ENCODE measurements at places on chromosomes 1 and 21.

GRCh38 chr1:207645635-207646081, 725 bp downstream of the CR1L start:
- DNase-seq: no peak

- DNase-seq: no peak
Measured at GRCh38 chr1:20484519-20485462, 1.2 kb downstream of the CAMK2N1 start.

DNA sequence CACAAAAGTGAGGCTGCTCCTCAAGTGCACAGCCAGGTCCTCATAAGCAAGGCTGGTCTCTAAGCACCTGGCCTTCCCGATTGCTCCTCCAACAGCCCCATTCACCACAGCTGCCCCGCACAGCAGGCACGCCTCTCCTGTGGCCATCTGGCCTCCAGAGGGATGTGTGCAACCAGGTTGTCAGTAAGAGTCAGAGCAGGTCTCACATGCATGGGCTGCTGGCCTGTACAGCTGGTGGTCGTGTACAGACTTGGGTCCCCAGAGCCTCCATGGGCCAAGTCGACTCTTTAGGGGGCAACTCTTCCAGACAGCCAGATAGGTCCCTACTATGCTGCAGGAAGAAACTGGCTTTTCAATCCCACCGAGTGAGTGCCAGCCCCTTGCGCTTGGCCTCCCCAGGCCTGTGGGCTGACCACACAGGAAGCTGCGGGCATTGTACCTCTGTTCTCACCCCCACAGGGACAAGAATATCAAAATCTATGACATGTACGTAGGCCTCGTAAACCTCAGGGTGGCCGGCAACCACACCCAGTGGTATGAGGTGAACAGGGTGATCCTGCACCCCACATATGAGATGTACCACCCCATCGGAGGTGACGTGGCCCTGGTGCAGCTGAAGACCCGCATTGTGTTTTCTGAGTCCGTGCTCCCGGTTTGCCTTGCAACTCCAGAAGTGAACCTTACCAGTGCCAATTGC, 1.4 kb downstream of the PRSS38 start:
- no peak for DNase-seq

- DNase-seq: peak; percentile 38
Measured at GRCh38 chr1:180503280-180503862, 994 bp upstream of the ACBD6 start.

- DNase-seq: no peak
Measured at GRCh38 chr1:217012659-217013058, 289.4 kb upstream of the ESRRG start.

DNA sequence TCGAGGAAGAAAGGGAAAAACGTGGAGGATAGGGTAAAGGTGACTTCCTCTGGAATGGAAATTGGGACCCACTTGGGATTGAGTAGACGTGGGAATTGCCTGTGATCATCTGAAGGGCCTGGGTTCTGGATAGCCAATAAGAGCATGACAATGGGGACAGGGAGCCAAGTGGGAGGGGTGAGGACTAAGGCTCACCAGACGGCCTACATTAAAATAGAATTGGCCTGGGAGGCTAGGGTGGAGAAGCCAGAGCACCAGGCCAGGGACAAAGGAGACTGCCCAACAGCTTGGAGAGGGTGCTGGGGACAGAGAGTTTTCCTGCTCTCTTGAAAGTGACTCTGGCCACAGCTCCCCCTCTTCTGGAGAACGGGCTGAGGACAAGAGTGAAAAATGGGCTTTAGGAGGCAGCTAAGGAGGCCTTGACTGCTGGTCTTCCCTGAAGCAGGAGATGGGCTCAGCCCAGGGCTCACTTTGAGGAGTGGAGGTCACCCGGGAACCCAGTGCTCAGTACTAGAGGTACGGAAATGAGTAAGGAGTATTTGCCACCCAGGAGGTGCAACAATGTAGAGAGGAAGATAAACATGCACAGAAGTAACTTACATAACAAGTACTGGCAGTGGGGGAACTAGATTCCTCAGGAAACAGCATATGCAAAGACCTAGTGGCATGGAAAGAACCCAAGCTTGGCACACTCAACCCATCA, 18.8 kb downstream of the INKA2 start:
- DNase-seq: no peak

- DNase-seq: no peak
Measured at GRCh38 chr21:35222541-35222941, 173.4 kb upstream of the RUNX1 start.

DNA sequence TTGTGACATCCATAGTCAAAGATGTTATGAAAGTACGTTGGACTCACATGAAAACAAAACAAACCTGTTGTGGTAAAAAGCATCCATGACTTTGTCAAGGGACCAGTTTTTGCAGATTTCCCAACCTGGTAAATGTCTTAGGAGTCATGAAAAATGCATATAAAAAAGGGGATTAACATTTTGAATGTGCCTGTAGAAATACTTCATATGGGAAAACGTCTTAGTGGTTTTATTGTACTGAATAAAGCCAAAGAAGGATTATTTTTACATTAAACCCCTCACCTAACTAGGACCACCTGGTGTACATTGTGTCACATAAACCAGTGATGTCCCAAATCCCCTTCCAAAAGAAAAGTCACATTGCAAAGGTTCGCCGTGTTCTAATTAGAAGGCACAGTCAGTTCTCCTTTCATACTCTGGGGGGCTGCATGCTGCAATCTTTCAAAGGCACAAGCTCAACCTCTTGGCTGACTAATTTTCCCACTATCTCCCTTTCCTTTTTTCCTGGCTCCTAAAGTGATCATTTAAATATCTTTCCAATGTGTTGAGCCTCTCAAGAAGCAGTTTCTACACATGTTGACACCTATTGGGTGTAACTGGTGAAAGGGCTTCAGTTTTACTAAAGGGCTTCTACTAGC, 119.8 kb upstream of the SPAG17 start:
- DNase-seq: no peak

GRCh38 chr21:44618504-44618903, 6.6 kb downstream of the KRTAP10-8 start:
- DNase-seq: peak; percentile 14

DNA sequence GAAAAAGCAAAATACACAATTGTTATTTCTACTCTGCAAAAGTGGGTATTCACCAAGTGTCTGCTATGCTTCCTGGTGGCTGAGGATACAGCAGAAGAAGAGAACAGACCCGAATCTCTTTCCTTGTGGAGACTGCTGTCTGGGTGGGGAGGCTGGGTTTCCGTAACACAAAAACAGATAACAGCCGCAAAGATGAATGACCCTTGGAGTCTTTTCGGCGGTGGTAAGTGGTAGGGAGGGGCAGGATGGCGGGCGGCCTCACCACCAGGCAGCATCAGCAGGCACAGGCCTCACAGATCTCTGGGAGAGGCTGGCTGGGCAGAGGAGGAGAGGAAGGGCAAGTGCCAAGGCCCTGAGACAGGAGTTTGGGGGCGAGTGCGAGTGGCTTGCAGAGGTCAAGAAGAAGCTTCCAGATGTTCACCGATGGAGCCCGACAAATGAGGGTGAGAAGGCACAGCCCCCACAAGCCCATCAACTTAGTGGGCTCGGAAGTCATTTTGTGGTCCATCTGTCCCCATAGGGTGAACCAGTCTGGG, 164.2 kb downstream of the RHOU start:
- no peak for DNase-seq

DNA sequence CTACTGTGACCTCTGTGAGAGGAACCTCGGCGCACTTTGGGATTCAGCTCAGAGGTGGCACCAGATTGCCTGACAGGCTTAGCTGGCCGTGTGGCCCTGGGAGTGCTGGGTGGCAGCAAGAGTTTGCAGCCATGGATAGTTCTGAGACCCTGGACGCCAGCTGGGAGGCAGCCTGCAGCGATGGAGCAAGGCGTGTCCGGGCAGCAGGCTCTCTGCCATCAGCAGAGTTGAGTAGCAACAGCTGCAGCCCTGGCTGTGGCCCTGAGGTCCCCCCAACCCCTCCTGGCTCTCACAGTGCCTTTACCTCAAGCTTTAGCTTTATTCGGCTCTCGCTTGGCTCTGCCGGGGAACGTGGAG, 67.5 kb downstream of the DISC1 start:
- no peak for DNase-seq

DNA sequence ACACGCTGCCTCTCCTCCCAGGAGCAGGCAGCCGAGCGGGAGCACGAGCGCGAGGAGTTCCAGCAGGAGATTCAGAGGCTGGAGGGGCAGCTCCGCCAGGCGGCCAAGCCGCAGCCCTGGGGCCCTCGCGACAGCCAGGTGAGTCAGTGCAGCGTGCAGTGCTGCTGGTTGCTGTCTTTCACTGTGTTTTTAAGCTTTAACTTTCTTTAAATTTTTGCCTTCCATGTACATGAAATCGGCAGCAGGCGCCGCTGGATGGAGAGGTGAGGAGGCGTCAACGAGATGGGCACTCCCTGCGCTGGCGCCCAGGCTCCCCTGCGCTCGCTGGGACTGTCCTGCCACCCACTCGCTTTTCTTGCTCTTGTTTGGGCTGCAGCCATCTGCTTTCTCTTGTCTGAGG, 60.7 kb upstream of the DIP2A start:
- DNase-seq: no peak

GRCh38 chr1:242005866-242006535, 7.1 kb upstream of the MAP1LC3C start:
- DNase-seq: no peak

- peak; percentile 25 for DNase-seq
Measured at GRCh38 chr1:171740987-171741871, 636 bp downstream of the VAMP4 start.

- DNase-seq: no peak
Measured at GRCh38 chr21:44024257-44024656, 12.1 kb downstream of the TRAPPC10 start.

DNA sequence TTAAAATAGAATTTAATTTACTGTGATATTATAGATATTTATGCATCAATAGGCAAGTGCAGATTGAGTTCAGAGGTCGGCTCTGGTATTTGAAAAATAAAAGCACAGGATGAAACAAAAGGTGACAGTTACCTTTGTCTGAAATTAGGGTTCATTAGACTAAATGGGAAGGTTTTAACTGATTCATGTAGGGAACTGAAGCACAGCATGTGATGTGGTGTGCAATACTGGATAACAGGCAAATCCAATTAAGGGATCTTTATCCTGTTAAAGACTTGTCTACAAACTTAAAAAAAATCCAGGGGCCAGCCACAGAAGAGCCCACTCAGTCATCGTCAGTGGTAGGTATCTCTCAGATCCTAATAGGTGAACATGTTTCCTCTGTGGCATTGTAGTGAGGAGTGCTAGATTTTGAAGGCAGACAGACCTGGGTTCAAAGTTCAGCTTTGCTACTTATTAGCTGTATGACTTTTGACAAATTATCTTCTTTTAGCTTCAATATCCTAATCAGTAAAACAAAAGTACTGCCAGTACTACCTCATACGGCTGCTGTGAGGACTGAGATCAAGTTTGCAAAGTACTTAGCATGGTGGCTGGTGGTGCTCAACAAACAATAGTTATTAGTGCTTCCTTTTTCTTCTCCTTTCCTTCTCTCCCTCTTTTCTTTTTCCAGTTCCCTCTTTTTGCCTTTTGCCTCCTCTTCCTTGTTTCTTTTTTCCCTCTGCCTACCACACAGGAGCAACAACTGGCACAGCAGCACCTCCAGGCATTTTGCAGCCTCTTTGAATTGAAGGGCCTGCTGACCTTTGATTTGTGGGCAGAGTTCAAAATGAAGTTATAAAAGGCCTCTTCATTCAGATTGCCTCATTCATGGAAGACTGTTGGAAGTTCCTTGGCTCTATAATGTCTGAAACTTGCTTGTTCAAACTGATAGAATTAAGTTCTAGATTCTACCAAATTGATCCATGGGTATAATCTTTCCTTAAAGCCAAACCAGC, 44.9 kb upstream of the FOXD3 start:
- no peak for DNase-seq

All from A549 (cell line).